ENCODE measurements at places on chromosomes 4 and X. TPM values are rescaled to one million over a fixed set of nuclear protein-coding genes. Genes with fewer than 3 reads are reported as not detected.

GRCh38 chr4:168220893-168221292 is 97.7 kb downstream of the DDX60 start:
- DNase-seq = no peak

GRCh38 chrX:47880927-47881326 is 44.2 kb downstream of the ZNF81 start:
- DNase-seq = no peak

RBM46 gene
- total RNA-seq = not detected

DNA sequence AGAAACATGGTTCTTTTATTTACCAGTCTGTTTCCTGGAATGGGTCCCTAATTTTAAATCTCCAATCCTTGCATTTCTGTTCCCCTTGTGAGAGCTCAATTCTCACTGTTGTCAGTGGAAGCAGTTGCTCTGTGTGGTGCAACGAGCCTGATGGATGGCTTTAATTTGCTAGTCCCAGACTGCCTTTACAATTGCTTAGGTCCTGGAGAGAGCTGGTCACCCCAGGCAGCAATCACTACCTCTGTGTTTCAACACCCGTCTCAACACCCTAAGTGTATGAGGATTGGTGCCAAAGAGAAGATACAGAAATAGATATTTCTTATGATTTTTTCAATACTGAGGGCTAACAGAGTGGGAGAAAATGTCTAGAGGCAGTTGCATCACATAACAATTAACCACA is 873.8 kb downstream of the GLUD2 start:
- no peak for DNase-seq

- no peak for DNase-seq
Measured at GRCh38 chr4:5206016-5206790, 154.9 kb downstream of the STK32B start.

DNA sequence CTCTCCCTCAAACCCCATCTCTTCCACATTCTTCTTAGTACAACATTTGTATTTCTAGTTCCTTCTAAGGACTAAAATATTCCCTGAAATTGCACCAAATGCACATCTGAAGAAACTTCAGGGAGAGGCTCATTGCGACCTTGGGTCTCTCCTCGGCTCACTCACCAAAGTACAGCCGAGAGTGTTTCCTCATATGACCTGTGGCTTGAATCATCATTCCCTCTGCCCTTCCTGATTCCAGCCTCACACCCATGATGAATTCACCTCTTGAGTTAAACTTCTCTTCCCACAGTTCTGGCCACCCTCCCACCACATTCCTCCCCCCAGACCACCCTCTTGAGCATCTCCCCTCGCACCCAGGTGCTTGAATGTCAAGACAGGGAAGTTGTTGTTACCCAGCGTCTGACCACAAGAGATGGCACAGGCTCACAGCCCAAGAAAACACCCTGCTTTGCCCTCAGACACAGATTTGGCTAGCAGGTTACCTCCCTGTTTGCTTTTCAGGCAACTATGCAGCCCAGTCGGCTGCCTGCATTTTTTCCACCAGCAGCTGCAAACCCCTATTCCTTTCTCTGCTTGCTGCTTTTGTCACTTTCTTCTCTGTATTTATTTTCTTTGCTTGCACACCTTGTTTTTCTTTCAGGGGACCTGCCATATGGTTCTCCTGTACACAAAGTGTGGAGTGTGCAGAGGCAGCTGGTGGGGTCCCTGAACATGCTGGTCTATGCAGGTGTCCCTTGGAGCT is 214.8 kb downstream of the SPATA18 start:
- DNase-seq = no peak

FAM9C gene
- not detected for total RNA-seq

- no peak for DNase-seq
Measured at GRCh38 chrX:64976673-64977040, 407 bp upstream of the ZC4H2 start.

SPANXA1 gene
- not detected for total RNA-seq

DNA sequence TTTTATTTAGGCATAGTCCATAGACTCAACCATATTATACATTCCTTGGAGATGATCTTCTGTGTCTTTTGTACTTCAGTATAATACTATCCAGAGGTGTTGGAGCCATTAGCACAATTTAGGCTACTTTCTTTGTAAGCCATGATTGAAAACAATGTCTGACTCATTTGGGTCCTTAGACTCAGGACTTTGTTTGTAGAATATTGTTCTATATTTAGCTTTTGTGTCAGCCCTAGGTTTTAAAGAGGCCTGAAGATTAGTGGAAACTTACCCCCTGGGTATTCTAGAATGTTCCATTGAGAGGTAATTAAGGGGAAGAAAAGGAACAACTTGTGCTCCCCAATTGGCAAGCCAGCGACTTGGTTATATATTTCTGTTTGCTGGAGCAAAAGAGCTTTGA is 145.2 kb upstream of the SCML1 start:
- DNase-seq = no peak

C4orf36 gene
- not detected for total RNA-seq

GRCh38 chr4:36065274-36065871 is 178.9 kb downstream of the ARAP2 start:
- no peak for DNase-seq

GRCh38 chr4:140255467-140255866 is 101.5 kb upstream of the MAML3 start:
- DNase-seq = no peak

DNA sequence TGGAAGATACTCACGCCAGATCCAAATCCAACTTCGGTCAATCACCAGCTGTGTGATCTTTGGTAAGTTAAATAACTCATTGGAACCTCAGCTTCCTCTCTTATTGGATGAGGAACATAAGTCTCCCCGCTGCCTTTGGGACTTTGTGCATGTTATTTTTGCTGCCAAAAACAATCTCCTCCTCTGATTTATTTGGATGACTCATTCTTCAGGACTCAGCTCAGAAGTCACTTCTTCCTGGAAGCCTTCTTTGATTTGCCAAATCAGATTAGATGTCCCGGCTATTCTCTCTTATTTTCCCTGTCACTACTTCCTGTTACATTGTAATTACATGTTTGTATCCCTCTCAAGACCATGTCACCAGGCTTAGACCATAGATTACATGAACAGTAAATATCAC is 138.0 kb upstream of the BOD1L1 start:
- DNase-seq = no peak

- DNase-seq = no peak
Measured at GRCh38 chr4:184699941-184700340, 34.0 kb downstream of the CENPU start.

SLIT2 gene
- total RNA-seq = not detected

DNA sequence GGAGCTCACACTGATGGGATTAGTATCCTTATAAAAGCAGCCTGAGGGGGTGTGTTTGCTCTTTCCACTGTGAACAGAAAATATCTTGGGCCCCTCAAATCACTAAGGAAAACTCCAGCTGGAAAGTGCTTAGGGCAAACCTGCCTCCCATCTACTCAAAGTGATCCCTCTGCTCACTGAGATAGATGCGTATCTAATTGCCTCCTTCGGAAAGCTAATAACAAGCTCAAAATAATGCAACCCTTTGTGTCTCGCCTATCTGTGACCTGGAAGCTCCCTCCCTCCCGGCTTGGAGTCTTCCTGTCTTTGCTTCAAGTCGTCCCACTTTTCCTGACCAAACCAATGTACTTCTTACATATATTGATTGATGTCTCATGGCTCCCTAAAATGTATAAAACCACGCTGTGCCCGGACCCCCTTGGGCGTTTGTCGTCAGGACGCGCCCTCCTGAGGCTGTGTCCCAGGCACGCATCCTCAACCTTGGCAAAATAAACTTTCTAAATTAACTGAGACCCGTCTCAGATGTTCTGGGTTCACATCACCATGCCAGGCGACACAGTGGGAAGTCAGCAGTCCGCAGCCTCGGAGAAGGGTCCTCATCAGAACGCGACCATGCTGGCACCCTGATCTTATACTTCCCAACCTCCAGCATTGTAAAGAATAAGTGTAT is 34.1 kb upstream of the SORCS2 start:
- DNase-seq = no peak

DNA sequence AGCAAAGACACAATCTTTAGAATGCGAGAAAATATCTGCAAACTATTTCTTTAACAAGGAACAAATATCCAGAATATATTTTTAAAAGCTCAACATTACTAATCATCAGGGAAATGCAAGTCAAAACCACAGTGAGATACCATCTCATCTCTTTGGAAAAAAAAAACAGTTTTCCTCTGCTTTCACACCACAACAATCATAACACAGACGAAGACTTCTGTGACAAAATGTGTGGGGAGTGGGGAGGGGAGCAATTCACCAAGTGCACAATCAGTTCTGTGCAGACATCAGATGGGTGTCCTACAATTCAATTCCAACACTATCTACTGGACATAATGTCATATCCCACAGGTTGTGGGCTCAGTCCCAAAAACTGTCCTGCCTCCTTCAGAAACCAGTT is 293.2 kb upstream of the SLC7A11 start:
- DNase-seq = no peak

HERC5 gene
- total RNA-seq = 12.0 TPM

MGARP gene
- not detected for total RNA-seq

- no peak for DNase-seq
Measured at GRCh38 chr4:98626350-98626749, 32.1 kb downstream of the TSPAN5 start.

CENPVL2 gene
- total RNA-seq = not detected

GRCh38 chr4:102439236-102439614 is 61.9 kb upstream of the NFKB1 start:
- DNase-seq = no peak

GRCh38 chrX:97155816-97156215 is 272.1 kb downstream of the RPA4 start:
- DNase-seq = no peak

- DNase-seq = no peak
Measured at GRCh38 chrX:87580862-87581261, 63.3 kb downstream of the KLHL4 start.

ARHGAP6 gene
- 2.1 TPM for total RNA-seq

CXorf65 gene
- 30.2 TPM for total RNA-seq

BMP2K gene
- total RNA-seq = 117 TPM

UGT2B7 gene
- total RNA-seq = not detected

DNA sequence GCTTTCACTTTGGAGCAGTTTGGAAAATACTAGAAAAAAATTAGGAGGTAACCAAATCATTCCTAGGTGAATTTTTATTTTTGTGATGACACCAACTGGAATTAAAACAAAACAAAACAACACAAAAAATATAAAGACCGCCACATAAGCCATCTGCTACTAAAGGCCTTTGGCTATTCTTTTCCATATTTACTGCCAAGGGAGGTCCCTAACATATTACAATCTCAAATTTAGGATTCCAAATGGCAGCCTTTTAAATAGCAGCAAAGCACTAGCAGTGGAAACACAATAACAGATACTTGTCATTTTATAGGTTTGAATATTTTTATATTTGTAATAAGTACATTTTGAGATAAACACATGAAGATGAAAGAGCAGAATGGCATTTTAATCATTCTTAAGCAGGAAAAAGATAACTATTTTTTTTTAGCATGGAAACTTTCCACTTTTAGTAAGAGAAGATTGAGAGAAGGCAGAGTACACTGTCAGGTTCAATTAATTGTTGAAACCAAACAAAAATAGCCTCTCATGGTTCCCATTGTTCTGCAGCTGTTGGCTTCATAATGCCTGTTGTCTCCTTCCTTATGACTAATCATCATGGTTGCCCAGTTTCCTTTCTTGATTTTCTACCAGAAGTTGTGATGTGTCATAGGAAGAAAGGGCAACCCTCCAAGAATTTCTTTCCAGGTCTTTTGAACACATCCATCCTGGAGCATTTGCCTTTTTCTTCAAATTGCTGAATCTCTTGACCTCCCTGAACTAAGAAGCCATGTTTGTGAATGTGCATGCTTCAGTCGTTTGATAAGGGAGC is 219.0 kb upstream of the EMCN start:
- DNase-seq = no peak

- no peak for DNase-seq
Measured at GRCh38 chrX:82775426-82775825, 732.7 kb upstream of the POU3F4 start.

All from B cell (primary cell).